SJSA1 (cell line): ENCODE measurements at places on chromosomes 16 and 17. TPM values are rescaled to one million over a fixed set of nuclear protein-coding genes. Genes with fewer than 3 reads are reported as not detected.
A peak's percentile ranks its signal among the peaks of the same experiment; 100 is the strongest.

Gene SLC12A3
- total RNA-seq, result not detected in 2 replicates

Gene MMP2
- 231 and 305 TPM in 2 replicates for total RNA-seq

Gene FBXW10
- total RNA-seq, result 0.05 TPM in 1 of 2 replicates, not detected in the other

Gene CCDC43
- 66.7 and 67.0 TPM in 2 replicates for total RNA-seq

Gene CLEC19A
- not detected in 2 replicates for total RNA-seq

Gene TBC1D3B
- total RNA-seq, result 0.66 TPM in 1 of 2 replicates, not detected in the other

GRCh38 chr16:83720981-83721380 is 86.8 kb upstream of the HSBP1 start:
- DNase-seq, result no peak

DNA sequence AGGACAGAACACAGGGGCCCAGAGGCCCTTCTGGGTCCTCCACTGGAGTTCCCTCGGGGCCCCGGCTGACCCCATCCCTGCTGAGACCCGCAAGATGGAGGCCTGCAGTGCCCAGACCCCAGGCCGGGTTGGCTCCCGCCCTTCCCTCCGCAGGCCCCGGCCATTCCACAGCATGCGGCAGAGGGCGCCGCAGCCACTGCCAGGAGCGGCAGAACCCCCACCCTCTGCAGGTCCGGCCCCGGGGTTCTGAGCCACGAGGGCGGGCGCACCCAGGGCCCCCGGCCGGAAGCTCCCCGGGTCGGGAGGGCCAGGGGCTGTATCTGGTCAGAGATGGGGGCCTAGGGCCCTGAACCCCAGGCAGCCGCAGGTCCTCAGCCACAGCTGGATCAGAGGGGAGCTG is 2.4 kb upstream of the PERCC1 start:
- DNase-seq, result no peak

DNA sequence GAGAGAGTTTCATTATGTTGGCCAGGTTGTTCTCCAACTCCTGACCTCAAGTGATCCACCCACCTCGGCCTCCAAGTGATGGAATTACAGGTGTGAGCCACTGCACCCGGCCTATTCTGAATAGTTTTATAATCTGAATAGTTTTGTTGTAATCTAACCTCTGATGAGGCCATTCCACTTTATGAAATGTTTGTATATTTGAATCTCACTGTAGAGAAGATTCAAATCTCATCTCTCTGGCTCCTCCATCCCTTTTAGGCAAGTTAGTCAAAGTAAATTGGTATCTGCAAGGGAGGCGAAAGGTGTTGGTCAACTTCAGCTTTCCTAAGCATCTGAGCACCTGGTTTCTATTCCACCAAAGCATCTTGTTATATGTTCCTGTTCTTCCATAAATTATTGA is 131.2 kb downstream of the BRIP1 start:
- DNase-seq, result no peak

DNA sequence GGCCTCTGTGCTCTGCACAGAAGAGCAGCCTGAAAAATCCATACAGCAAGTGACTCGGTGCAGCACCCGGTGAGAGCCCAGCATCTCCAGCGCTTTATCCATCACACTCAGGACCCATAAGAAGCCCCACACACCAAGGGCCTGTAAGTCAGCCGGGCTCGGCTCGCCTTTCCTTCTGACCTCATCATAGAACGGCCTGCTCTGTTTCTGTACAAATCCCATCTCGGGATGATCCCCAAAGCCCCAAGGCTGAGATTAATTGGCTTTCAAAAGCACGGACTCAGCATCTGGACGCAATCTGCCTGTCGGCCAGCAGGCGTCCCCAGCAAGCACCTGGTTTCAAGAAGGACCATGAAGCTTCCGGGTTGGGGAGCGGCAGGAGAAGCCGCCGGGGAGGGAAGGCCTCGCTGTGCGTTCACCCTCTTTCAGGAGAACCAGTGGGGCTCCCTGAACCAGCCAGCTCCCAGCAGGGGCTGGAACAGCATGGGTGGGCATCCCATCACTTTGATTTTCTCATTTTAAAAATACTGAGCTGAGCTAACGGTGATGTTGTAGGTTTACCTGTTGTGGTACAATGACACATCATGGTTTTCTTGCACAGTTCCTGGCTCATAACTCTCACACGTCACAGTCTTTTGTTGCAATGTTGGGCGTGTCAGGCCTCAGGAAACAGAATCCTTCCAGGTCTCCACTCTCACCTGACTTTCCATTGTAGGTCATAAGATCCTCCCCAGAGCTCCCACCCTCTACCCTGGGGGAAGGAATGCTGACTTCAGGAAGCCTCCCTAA is 6.7 kb downstream of the CCDC57 start:
- peak; percentile 86 for DNase-seq

GRCh38 chr16:2894231-2894630 is 11.2 kb downstream of the FLYWCH2 start:
- DNase-seq, result no peak

- DNase-seq, result no peak
Observed at GRCh38 chr16:82835487-82836155, 208.9 kb downstream of the CDH13 start.

DNA sequence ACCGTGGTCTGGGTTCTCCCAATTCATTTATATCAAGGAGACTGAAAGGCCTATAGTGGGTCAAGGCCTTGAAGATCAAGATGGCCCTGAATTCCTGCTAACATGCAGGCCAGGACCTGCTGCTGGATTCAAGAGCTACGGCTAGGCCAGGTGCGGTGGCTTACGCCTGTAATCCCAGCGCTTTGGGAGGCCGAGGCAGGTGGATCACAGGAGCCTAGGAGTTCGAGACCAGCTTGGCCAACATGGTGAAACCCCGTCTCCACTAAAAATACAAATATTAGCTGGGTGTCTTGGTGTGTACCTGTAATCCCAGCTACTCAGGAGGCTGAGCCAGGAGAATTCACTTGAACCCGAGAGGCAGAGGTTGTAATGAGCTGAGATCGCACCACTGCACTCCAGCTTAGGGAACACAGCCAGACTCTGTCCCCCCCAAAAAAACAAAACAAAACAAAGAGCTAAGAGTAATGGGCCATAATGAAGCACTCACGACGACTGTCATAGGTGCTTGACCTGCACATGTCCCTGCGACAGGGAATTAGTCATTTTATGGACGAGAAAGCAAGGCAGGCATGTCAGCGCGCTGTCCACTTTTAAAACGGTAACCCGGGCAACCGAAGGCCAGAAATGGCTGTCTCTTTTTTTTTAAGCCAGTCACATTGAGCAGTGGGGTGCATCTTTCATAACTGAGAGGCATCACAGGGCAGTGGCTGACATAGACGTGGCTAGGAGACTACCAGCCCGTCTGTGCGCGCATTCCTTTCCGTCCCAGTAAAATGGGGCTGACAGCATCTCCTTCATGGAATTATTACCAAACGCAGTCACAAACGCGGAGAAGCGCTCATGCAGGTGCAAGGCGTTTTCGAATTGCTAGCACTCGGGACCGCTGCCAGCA is 1.0 kb upstream of the FBRS start:
- DNase-seq, result no peak

DNA sequence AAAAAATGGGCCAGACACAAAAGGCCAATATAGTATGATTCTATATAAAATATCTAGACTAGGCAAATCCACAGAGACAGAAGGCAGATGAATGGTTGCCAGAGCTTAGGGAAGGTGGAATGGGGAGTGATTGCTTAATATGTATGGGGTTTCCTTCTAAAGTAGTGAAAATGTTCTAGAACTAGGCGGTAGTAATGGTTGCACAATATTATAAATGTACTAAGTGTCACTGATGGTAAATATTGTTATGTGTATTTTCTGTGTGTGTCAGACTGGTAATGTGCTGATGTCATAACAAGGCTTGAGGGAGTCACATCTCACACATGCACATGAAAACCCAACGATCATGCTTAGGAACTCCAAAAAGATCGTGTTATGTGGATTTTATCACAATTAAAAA is 106.9 kb upstream of the SIAH1 start:
- no peak for DNase-seq

DNA sequence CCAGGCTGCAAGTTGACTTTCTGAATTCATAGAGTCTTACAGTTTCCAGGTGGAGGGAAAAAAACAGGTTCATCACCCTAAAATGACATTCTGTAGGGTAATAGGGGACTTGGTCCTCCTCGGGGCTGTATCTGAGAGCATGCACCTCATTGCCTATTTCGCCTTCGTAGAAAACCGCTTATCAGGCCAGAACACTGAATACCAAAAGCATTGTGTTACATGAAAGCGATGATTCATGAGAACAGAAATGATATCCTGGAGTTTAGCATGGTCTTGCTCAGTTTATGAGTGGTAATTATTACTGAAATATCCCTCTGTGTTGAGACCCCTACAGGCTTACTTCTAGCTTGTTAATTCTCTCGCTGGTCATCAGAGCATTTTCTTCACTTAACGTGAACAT is 61.4 kb upstream of the ARHGAP44 start:
- no peak for DNase-seq

- DNase-seq, result no peak
Observed at GRCh38 chr16:84044118-84044488, 1.5 kb upstream of the SLC38A8 start.
